ENCODE measurements at places on chromosomes 13 and 19.

DNA sequence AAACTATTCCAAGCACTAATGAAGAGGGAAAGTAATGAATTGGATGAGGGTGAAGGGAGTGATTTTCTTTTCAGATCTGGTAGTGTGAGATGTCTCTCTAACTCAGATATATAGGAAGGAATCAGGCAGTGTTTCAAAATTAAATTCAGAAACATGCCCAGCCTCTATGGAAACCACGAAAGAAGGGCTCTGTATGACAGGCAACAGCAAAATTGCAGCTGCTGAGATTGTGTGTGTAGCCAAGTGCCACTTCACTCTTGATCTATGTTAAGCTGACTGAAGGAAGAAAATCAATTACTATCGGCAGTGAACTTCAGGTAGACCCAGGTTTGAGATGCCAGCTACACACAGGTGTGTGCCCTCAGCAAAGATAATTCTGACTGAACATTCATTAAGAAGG is 387.4 kb downstream of the PCDH9 start:
- no peak for DNase-seq

DNA sequence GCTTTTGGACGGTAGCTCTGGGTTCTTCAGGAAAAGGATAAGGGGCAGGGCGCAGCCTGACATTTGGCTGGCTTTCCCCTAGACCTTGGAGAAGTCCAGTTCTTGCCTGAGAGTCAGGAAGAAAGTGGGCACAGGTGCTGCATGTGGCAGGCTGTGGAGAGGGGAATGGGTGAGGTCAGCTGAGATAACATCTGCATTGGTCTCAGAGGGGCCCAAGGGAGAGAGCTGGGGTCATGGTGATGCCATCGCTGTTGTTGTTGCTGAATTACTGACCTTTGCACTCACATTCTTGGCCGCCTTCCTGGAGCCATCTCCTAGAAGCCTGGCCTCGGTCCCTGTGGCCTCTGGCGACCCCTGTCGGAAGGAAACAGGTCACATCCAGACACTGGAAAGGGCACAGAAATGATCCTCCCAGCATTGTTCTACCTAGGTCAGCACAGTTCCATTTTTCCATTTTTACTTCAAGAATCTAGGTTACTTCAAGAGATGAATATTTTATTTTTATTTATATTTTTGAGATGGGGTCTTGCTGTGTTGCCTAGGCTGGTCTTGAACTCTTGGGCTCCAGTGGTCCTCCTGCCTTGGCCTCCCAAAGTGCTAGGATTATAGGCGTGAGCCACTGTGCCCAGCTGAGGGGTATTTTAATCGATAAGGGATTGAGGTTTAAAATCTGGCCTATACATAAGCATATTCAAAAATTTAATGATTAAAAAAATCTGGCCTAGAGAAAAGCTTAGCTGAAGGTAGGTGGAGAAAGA is 6.5 kb upstream of the LIPE start:
- DNase-seq, result no peak

DNA sequence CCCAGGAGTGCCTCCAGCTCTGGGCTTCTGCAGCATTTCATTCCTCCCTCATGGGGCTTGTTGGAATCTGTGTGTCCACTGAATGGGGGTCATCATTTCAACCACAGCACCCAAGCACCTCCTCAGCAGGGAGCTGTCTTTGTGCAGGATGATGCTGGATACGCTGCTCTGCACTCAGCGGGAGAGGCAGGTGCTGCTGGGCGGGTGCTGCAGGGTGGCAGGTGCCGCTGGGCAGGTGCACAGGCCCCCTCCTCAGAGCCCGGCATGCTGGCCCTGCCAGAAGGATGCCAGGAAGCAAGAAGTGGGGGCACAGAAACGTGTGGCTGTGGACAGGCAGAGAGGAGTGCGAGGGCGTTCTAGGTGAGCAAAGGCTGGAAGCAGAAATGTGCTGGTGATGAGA is 121.8 kb upstream of the VSTM2B start:
- DNase-seq, result peak; percentile 65

GRCh38 chr19:54023191-54023590 is 31.8 kb downstream of the CACNG6 start:
- no peak for DNase-seq

- DNase-seq, result peak; percentile 75
Measured at GRCh38 chr13:112346173-112346898, 29.8 kb upstream of the SPACA7 start.

- no peak for DNase-seq
Measured at GRCh38 chr13:34452831-34453230, 489.2 kb upstream of the NBEA start.

GRCh38 chr19:46173886-46174480 is 25.9 kb downstream of the IGFL2 start:
- DNase-seq, result no peak

DNA sequence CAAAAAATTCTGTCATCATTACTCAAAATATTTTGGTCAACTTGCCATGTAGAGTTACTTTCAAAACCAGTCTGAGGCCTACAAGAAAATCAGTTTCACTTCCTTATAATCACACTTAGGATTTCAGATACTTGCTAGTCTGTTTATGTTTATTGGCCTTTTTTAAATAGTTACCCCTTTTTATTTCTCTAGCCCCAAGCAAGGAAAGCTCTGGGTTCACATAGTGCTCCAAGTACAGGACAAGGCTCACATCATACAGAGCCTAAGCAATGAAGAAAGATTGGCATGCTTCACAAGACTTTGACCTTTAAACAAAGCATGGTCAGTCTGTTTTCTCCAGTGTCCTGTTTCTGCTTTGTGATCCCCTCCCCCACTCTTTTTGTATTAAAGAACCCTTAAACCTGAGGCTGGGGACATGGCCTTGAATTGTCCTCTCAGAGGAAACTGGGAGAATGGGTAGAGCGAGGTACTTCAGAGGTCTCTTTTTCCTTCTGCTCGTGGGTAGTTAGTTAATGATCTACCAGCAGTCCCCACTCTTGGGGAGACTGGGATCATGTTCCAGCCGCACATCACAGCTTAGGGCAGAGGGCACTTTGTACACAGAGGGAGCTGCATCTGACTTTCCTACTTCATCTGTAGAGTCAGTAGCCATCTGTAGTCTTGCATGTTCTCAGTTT is 30.7 kb downstream of the CEACAM1 start:
- no peak for DNase-seq

GRCh38 chr13:23622985-23623384 is 52.8 kb downstream of the TNFRSF19 start:
- no peak for DNase-seq

DNA sequence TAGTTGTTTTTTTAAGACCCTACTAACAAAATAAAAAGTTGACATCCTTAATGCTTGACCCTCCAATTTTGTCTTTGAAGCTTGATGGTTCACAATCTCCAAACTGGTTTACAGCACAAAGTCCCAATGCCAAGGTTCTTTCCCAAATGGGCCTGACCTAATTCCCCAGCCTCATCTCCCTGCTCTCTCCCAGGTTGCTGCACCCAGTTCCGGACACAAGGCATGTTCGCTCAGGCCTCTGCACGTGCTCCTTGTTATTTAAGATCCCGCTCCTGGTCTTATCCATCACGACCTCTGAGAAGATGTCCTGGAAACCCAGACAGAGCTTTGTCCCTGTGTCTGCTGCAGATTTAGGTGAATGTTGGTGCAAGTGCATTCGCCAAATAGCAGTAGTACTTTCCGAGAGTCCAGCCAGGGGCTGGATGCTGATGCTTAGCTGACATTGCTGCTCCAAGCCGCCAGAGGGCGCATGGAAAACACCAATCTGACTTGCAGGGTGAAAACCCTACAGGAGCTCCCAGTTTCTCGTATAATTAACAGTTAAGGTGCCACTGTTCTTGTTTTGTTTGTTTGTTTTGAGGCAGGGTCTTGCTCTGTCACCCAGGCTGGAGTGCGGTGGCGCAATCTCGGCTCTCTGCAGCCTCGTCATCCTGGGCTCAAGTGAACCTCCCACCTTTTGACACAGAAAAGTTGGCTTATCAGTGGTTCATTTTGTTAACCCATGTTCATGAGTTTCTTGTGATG is 18.5 kb downstream of the LYPD3 start:
- DNase-seq, result no peak

DNA sequence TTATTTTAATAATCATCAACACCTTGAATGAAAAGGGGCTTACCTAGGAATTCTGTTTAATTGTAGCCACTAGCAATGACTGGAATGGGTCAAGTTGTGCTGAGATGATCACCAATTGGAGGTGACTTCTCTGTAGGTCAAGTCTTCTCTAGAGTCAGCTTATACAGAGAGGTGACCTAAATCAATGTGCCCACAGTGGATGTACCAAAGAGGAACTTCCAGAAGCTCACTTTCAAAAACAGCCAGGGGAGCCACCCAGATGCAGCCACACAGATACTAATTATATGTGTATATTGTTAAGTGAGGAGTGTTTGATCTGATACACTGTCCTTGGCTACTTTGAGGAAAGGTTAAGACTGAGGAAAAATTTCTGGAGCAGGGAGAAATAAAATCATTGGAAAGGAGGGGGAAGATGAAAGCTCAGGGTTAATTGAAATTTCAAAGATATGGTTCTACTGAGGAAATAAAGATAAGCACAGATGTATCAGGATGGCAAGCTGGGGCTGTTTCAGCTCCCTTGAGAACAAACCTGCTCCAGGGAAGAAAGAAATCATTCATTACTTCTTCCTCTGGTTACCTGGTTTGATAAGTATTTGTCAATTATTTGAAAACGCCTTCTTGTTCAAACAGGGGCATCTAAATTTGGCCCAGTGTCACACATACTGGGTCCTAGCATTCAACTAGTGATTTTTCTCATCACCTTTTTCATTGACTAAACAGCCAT is 5.1 kb downstream of the GPR183 start:
- no peak for DNase-seq

GRCh38 chr13:35920816-35921215 is 210.4 kb downstream of the DCLK1 start:
- DNase-seq, result no peak

All from NCI-H1417 treated with DMSO at 0.1 percent for 48 hours (cell line).